GM12878 (cell line): ENCODE measurements at places on chromosomes 4 and X.
A peak's percentile ranks its signal among the peaks of the same experiment; 100 is the strongest.

DNA sequence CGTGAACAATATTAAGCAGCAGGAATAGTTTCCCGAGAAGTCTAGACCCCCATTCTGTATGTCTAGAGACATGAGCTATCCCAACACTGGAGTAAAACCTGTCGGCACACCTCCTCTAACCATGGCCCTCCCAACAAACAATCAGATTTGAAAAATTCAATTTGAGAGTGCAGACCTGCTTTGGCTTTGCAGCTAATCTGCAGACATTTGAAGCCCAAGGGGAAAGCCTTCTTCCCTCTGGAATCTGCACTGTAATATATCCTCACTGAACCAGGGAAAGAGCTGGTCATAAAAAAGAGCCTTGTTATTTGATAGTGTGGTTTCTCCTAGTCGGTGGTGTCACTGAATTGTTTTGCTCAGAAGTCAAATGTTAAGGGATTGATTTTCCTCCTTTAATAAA, 44.6 kb upstream of the KLHL34 start:
- no peak for DNase-seq

- DNase-seq, result no peak
Observed at GRCh38 chr4:148222991-148223660, 219.1 kb downstream of the NR3C2 start.

DNA sequence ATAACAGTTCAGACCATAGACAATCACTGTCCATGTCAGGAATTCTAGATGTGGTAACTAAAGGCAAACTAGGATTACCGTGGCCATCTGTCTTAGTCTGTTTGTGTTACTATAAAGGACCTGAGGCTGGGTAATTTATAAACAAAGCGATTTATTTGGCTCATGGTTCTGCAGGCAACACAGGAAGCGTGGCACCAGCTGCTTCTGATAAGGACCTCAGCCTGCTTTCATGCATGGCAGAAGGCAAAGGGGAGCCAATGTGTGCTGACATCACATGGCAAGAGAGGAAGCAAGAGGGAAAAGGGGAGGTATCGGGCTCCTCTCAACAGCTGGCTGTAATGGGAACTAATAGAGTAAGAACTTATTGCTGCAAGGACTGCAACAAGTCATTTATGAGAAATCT, 376.7 kb downstream of the GPM6A start:
- no peak for DNase-seq

DNA sequence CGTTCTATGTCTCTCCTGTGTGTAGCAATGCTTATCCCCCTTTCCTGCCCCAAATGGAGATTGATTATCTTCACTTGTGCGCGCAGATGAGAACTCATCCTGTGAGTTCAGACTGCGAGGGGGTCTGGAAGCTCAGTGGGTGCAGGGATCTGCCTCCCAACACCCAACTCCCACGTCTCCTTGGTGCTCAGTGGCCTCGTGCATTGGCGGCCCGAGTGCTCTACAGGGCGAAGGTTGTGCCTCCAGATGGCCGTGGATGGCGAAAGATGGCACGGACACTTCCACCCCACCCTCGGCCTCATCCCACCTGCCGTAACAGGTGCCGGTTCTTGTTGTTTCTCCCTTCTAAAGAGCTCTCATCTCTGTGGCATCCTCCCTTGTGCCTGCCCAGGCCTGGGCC, 45.1 kb upstream of the SORCS2 start:
- no peak for DNase-seq

- DNase-seq, result no peak
Observed at GRCh38 chr4:125517831-125518230, 203.1 kb downstream of the FAT4 start.

GRCh38 chrX:131841496-131842437, 181.3 kb upstream of the STK26 start:
- no peak for DNase-seq

DNA sequence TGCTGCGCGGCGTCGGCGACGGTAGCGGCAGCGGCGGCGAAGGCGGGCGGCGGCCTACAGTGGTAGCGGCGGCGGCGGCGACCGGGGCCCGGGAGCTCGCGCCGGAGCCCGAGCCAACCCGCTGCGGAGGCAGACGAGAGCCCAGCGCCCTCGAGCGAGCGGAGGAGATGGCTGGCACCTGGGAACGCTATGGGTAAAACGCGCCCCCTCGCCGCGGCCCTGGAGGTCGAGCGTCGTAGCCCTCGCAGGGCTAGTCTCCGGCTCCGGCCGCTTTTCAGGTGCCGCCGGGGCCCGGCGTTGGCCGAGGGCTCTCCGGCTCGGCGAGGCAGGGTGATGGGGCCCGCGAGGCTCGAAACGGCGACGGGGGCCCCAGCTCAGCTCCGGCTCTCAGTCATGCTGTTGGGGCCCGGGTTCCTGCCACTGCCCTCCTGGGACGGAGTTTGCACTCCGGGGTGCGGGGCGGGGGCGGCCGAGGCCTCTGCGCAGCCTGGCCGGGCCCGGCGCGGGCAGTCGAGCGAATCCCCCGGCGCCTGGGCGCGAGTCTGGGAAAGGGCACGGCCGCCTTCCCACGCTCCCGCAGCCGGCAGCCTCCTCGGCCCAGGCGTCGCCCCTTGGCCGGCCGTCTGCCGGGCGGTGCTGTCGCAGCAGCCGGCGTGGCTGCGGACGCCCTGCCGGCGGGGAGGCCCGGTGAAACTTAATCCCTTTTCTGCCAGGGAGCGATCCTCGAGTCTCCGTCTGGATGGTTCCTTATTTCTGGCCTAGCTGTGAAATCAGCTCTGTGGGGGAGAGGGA, 768 bp downstream of the MID2 start:
- no peak for DNase-seq

GRCh38 chrX:152901816-152902501, 4.1 kb downstream of the ZNF185 start:
- DNase-seq, result no peak

DNA sequence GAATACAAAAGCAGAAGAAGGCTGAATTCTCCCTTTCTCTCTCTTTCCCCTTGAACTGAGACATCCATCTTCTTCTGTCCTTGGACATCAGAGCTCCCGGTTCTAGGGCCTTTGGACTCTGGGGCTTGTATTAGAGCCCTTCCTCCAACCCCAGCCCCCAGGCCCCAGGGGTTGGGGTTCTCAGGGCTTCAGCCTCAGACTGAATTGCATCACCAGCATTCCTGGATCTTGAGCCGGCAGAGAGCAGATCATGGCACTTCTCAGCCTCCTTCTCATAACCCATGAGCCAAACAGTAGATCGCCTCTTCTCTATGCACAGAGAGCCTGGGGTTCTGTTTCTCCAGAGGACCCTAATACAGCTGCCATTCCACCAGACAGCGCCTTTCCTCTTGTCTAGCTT, 25.3 kb upstream of the CLDN24 start:
- no peak for DNase-seq

- no peak for DNase-seq
Observed at GRCh38 chrX:55488006-55488592, 1.5 kb downstream of the USP51 start.

DNA sequence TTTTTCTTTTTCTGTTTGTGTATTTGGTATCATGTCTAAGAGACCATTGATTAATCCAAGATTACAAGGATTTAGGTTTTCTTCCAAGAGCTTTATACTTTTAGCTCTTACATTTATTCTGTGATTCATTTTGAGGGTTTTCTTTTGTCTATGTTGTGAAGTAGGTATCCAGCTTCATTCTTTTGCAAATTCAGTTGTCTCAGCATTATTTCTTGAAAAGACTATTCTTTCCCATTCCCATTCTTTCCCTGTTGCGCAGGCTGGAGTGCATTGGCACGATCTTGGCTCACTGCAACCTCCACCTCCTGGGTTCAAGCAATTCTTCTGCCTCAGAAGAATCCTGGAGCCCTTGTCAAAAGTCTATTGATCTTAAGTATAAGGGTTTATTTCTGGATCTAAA, 164.9 kb downstream of the NAA11 start:
- DNase-seq, result no peak

DNA sequence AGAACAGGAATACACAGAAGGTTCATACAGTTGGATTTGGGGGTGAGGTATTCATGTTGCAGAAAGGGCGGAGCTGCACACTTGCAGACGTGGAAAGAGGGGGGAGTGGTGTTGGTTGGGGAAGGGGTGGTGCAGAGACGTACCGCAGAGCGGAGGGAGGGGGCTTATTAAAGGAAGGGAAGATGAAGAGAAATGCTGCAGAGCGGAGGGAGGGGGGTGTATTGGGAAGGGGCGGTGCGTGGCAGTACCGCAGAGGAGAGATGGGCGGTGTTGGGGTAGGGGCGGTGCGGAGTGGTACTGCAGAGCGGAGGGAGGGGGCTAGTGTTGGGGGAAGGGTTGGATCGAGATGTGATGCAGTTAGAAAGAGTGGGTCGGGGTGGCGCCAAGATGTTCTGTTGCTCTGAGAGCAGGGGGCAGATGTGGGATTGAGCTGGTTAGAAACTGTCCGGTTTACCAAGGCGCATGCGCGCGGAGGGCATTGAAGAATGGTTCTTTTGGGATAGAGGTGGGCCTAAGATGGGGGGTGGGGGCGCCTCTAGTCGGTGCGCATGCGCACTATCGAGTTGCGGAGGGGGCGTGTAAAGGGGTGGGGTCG, 900 bp downstream of the TRO start:
- no peak for DNase-seq

DNA sequence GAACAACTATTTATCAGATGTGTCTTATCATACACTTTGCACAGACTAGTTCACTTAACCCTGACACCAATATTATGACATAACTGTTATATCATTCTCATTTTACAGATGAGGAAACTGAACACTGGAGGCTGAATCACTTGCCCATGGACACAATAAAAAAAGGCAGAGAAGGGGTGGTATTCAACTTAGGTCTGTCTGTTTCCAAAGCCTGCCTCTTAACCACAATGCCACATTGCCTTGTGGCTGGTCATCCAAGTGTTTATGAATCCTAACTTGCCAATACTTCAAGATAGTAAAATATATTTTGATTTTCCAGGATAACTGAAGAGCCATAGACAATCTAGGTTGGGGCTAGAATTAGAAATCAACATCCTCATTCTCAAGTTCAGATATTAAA, 327.8 kb downstream of the NR3C2 start:
- DNase-seq, result no peak

DNA sequence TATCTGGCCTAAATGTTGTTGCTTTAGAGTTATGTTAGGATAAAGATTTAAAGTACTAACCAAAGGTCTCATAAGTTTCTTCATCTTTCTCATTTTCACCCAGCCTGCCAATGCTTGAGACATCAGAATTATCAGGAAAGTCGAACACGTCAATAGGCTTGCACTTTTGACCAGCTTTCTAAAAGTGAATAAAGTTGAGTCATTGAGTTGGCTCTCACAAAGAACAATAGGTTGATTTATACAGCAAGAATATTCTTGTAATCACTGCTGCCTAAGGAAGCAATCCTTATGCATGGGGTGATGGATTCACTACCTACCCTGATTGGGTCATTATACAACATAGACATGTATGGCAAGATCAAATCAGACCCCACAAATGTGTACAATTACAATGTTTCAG, 5.0 kb downstream of the CENPU start:
- no peak for DNase-seq

DNA sequence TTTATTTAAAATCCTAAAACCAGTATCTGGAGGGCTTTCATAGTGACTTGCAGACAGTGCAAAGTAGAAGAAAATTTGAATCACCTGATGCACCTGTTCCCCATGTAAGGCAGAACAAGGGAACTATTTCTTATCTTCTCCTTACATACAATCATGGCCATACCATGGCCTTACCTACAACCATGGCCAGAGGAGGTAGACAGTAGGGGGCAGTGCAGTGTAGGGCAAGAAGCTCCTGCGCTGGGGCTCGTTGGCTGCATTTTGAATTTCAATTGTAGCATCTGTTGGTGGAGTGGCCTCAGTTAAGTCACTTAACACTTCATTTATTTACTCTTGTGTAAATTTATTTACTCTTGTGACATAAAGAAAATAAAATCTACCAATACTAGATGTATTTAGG, 33.0 kb downstream of the GALNTL6 start:
- no peak for DNase-seq

DNA sequence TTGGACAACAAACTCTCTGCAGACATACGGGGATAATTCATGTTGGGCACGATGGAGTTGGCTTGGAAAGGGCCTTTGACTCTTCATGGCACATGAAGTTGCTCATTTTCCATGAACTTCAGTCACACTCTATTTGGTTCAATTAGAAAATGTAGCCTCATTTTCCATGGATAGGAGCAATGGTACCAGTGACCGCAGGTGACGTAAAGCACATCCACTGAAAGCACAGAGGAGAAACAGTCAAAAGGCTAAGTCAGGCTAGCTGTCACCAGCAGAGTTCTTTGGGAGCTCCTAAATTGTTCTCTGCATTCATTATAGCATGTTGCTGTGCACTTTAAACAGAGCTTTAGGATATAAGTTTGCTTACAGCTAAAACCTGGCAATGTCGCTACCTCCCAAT, 39.9 kb upstream of the MAP3K15 start:
- no peak for DNase-seq

DNA sequence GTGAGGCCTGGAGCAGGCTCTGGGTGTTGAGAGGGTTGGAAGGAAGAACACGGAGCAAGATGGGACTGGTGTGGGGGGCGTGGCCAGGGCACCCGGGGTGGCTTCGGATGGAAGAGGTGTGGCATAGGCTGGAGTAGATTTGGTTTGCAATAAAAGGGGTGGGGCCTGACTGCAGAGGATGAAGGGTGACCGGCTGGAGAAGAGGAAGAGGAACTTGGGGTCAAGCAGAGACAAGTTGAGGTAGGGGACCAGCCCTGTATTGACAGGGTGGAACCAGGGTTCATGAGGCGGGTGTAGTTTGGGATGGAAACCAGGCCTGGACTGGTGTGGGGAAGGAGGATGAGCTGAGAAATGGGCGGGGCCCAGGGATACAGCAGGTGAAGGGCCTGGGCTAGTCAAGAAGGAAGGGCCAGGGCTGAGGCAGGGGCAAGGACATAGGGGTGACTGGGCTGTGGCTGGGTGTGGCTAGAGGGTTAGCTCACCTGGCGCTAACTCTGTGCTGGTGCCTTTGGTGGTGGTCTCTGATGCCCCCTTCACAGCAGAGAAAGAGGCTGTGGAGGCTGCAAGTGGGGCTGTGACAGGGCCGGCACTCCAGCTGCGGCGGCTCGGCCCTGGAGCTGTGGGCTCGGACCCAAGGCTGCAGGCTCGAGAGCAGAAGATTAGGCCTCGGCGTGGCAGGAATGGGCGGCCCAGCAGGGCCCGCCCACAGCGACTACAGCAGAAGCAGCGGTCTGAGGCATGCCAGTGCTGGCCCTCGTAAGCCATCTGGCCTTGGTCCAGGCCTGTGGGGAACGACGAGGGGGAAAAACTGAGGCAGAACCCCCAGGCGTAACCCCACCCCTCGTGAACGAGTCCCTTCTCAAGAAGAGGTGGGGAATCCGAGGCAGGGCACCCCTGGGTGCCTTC, 5.0 kb downstream of the PLP2 start:
- DNase-seq, result no peak

DNA sequence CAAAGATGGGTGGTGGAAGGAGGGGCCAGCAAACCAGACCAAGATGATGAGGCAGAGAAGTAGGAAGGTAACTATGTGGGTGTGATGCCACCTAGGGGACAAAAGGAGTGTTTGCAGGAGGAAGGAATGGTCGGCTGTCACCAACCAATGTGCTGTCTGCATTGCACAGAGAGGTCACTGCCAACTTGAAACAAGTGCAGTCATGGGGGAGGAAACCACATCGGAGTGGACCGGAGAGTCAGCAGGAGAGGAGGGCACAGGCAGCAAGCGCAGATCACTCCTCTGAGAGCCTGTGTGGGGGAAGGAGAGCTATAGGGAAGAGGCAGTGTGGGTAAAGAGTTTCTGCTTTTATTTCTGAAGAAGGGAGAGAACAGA, 38.5 kb upstream of the FGFBP2 start:
- DNase-seq, result peak; percentile 13

GRCh38 chr4:68732653-68733466, 62.4 kb upstream of the UGT2B15 start:
- DNase-seq, result peak; percentile 13
